Ureter (tissue), 1 donor: ENCODE measurements at places on chromosomes 11 and 22. TPM values are rescaled to one million over a fixed set of nuclear protein-coding genes. Genes with fewer than 3 reads are reported as not detected.

- no peak for DNase-seq
Measured at GRCh38 chr11:106828976-106829375, 189.3 kb downstream of the GUCY1A2 start.

- DNase-seq = no peak
Measured at GRCh38 chr11:30172158-30172557, 58.7 kb upstream of the FSHB start.

The PDE2A gene
- 49.6 TPM for total RNA-seq

The MIAT gene
- total RNA-seq = 4.7 TPM

DNA sequence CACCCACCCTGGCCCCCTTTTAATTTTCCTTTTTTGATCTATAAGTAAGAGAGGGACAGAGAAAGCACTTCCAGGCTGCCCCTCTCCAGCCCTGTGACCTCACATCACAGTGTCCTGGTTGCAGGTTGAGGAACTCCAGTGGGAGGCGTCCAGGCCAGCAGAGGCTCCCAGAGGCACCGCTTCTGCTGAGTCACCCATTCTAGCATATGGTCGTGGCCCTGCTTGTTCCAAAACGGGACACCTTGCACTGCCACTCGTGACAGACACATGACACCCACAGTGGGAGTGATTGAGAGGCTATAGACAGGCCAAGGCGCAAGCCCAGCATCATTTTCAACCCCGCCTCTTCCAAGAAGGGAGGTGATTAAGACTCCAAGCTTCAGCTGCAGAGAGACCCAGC lies 16.0 kb upstream of the TMPRSS4 start:
- DNase-seq = no peak

- no peak for DNase-seq
Measured at GRCh38 chr11:72634472-72635095, 39.6 kb downstream of the PDE2A start.

DNA sequence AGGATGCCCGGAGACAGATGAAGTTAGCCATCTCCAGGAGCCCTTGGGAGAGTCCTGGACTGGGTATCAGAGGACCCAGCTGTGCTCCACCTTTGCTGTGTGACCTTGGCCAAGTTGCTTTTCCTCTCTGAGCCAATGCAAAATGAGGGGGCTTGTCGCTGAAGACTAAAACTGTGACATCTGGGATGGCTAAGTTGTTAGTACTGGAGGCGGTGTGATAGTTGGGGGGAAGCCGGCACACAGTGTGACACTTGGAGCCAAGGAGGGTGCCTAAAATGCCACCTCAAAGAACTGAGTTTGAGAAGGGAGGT lies 481 bp downstream of the INPP5J start:
- DNase-seq = no peak

GRCh38 chr11:94844031-94844430 lies 75.9 kb downstream of the AMOTL1 start:
- DNase-seq = no peak

GRCh38 chr11:65478388-65479183 lies 20.3 kb upstream of the MALAT1 start:
- no peak for DNase-seq

DNA sequence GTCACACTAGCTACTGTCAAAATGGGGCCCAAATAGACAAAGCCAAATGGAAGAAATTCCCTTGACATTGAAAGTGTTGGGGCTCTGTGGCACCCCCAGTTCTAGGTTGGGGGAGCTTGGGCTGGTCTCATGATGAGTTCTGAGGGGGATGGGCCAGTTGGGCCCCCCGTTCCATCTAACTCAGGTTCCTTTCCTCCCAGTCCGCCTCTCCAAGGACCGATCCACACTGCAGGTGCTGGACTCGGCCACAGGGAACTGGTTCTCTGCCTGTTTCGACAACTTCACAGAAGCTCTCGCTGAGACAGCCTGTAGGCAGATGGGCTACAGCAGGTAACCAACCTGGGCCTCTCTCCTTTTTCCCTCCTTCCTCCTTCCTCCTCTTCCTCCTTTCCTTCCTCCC lies 17.7 kb upstream of the SMIM35 start:
- DNase-seq = no peak

DNA sequence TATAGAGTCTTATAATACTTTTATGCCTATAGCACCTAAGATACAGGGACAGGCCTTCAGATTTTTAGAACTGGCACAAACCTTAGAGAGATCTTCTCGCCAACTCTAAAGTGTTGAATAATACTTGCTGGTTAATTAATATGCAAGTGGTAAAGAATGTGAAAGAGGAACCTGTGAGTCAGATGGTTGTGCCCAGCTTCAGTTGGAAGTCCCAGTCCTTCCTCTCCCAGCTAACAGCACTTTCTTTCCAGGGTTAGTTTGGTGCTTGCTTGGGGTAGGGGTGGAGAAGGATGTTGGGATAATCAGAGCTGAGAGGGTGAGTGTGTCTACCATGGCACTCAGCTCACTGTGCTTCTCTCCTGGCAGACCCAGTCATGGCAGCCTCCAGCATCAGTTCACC lies 4.9 kb upstream of the TMEM132A start:
- DNase-seq = no peak

DNA sequence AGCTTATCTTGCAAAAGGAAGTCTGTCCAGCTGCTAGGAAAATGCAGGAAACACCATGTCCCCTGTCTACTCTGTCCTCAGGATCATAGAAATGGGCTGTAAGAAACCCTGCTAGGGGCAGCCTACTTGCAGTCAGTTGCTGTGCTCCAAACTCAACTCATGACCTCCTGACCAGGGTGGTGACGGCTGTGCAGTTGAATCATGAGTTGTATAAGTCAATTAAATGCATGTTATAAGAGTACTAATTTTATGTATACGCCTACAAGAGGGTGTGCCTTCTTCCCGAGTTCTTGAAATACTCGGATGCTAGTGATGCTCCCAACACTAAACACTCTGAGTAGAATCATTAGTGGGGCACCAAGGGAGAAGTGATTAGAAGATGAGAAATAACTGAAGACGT lies 776.4 kb downstream of the OPCML start:
- no peak for DNase-seq
